Nasal cavity respiratory epithelium epithelial cell of viscerocranial mucosa (primary cell): ENCODE measurements at places on chromosomes 16 and 17. TPM values are rescaled to one million over a fixed set of nuclear protein-coding genes. Genes with fewer than 3 reads are reported as not detected.

Gene RGS9
- 0.68 and 1.7 TPM in 2 replicates for total RNA-seq

Gene SLC5A2
- not detected in 2 replicates for total RNA-seq

Gene KRTAP4-3
- total RNA-seq, result not detected in 2 replicates

Gene CES2
- 41.4 and 130 TPM in 2 replicates for total RNA-seq

Gene HEATR9
- total RNA-seq, result not detected in 2 replicates

Gene ACSM2A
- not detected in 2 replicates for total RNA-seq

Gene TP53TG3
- total RNA-seq, result not detected in 2 replicates

Gene KRTAP3-1
- not detected in 2 replicates for total RNA-seq

Gene SLC38A8
- total RNA-seq, result 0.34 TPM in 1 of 2 replicates, not detected in the other

Gene SCNN1B
- 1.7 and 2.2 TPM in 2 replicates for total RNA-seq

Gene PTX4
- not detected in 2 replicates for total RNA-seq

Gene PIPOX
- 0.28 and 1.0 TPM in 2 replicates for total RNA-seq

Gene GNG13
- not detected in 2 replicates for total RNA-seq

Gene NKD1
- under 0.01 and 0.36 TPM in 2 replicates for total RNA-seq

Gene BCKDK
- 7.2 and 18.7 TPM in 2 replicates for total RNA-seq

Gene KIAA0753
- 9.2 and 18.8 TPM in 2 replicates for total RNA-seq

Gene MGAT5B
- total RNA-seq, result under 0.01 and 0.07 TPM in 2 replicates

Gene CLEC19A
- not detected in 2 replicates for total RNA-seq

Gene ST6GALNAC1
- 1.7 and 9.3 TPM in 2 replicates for total RNA-seq

Gene SPATA22
- total RNA-seq, result not detected in 2 replicates

Gene MYO15A
- under 0.01 and 0.57 TPM in 2 replicates for total RNA-seq

Gene KCNH4
- total RNA-seq, result not detected in 2 replicates

Gene CX3CL1
- total RNA-seq, result under 0.01 and 1.4 TPM in 2 replicates

Gene SOST
- not detected in 2 replicates for total RNA-seq

Gene KRTAP4-4
- total RNA-seq, result not detected in 2 replicates

Gene IFI35
- total RNA-seq, result 1.4 and 3.4 TPM in 2 replicates

Gene KRT222
- under 0.01 TPM in 1 of 2 replicates, not detected in the other for total RNA-seq

Gene TBC1D3C
- 1.6 TPM in 1 of 2 replicates, not detected in the other for total RNA-seq

Gene CDH11
- total RNA-seq, result 7.9 and 12.4 TPM in 2 replicates

Gene C1QTNF8
- total RNA-seq, result not detected in 2 replicates

Gene CHP2
- total RNA-seq, result 0.34 and 0.93 TPM in 2 replicates

Gene ZC3H7A
- total RNA-seq, result 38.3 and 51.3 TPM in 2 replicates

Gene CDH1
- 438 and 526 TPM in 2 replicates for total RNA-seq

Gene CSH2
- total RNA-seq, result not detected in 2 replicates

Gene EARS2
- 30.1 and 49.5 TPM in 2 replicates for total RNA-seq

Gene TAC4
- not detected in 2 replicates for total RNA-seq

Gene CD300LF
- not detected in 2 replicates for total RNA-seq

Gene ZNF668
- 7.2 and 7.5 TPM in 2 replicates for total RNA-seq

Gene PITPNM3
- 28.4 and 59.1 TPM in 2 replicates for total RNA-seq

Gene SLC35G6
- total RNA-seq, result not detected in 2 replicates

Gene PKD1
- total RNA-seq, result 89.5 and 226 TPM in 2 replicates

Gene EVI2B
- total RNA-seq, result under 0.01 TPM in 1 of 2 replicates, not detected in the other

Gene CACNG5
- total RNA-seq, result not detected in 2 replicates

Gene TCAP
- under 0.01 and 0.36 TPM in 2 replicates for total RNA-seq

Gene NTN1
- total RNA-seq, result under 0.01 and 8.3 TPM in 2 replicates
